Stomach (tissue), 19 donors: ENCODE measurements at places on chromosomes 4 and X. TPM values are rescaled to one million over a fixed set of nuclear protein-coding genes. Genes with fewer than 3 reads are reported as not detected.

DNA sequence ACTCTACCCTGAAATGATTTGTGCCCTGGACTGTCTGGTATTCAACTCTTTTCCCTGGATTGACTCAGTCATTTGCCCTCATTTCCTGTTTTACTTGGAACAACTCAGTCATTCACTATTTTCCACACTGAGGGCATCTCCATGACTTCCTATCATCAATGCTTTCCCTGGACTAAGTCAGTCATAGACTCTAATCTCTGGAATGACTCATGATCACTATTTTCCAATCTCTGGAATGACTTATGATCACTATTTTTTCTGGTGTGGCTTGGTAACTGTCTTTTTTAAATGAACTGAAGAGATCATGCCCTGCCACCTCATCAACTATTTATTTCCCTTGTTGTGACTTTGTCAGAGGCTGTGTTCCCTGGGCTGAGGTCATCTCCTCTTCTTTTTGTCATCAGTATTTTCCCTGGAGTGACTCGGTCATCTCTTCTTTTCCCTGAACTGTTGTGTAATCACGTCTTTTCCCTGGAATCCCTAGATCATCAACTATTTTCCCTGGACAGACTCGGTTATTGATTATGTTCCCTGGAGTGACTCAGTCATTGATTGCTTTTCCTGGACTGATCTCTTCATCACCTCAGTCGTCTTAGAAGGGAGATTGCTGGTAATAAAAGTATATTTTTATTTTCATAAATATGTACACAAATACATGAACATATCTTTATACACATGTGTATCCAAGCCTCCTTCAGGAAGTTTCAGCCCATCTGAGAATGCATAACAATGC is 327.1 kb upstream of the VCX start:
- DNase-seq: no peak

DNA sequence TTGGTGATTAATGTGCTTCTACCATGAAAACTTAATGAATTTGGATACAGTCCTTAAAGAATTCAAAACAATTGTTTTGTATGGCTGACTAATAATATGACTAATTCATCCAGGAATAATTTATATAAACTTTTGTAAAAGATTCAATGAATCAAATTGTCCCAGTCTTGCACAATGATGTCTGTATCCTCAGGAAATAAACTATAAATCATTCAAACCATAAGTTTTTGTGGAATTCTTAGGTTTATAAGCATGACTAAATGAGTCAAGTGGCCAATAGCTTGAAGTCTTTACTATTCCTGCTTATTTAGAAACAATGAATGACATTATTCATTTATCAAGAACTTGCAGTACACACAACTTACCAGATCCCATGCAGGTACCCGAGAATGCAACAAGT is 935.0 kb upstream of the INTU start:
- no peak for DNase-seq

DNA sequence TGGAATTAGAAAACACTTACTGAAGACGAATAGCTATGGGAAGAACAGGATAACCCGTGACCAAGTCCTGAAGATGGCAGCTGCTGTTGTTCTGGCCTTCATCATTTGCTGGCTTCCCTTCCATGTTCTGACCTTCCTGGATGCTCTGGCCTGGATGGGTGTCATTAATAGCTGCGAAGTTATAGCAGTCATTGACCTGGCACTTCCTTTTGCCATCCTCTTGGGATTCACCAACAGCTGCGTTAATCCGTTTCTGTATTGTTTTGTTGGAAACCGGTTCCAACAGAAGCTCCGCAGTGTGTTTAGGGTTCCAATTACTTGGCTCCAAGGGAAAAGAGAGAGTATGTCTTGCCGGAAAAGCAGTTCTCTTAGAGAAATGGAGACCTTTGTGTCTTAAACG is 2.4 kb downstream of the AGTR2 start:
- peak; percentile 8 for DNase-seq

GRCh38 chr4:170979736-170980135 is 833.5 kb upstream of the GALNTL6 start:
- DNase-seq: peak; percentile 46

CFAP299 gene
- not detected for total RNA-seq

TMPRSS11D gene
- total RNA-seq: not detected
